ENCODE measurements at places on chromosomes 1 and 21.

- DNase-seq: no peak
These were observed 117.1 kb upstream of the DUSP10 start for GRCh38 chr1:221858818-221859611.

DNA sequence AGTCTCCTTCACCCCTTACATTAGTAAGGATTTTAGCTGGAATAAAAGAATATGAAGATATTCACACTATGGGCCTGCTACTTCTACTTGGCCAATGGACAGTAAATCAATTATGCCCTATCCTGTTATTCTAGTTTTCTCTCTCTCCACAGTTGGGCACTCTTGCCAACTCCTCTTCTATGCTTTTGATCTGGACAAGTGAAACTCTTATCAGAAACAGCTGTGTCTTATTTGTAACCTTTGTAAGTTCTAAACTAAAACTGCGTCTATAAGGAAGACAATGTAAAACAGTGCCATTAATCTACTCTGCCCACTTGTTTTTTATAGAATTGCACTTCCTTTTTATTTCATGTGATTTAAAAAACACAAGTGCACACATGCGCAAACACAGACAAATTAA lies 244.0 kb upstream of the DMRTA2 start:
- no peak for DNase-seq

GRCh38 chr1:201606623-201607022 lies 67.7 kb downstream of the NAV1 start:
- DNase-seq: no peak

GRCh38 chr1:29172415-29172939 lies 9.2 kb downstream of the SRSF4 start:
- DNase-seq: no peak

Data from BE2C (cell line).